ENCODE measurements at places on chromosomes 3 and 15.

DNA sequence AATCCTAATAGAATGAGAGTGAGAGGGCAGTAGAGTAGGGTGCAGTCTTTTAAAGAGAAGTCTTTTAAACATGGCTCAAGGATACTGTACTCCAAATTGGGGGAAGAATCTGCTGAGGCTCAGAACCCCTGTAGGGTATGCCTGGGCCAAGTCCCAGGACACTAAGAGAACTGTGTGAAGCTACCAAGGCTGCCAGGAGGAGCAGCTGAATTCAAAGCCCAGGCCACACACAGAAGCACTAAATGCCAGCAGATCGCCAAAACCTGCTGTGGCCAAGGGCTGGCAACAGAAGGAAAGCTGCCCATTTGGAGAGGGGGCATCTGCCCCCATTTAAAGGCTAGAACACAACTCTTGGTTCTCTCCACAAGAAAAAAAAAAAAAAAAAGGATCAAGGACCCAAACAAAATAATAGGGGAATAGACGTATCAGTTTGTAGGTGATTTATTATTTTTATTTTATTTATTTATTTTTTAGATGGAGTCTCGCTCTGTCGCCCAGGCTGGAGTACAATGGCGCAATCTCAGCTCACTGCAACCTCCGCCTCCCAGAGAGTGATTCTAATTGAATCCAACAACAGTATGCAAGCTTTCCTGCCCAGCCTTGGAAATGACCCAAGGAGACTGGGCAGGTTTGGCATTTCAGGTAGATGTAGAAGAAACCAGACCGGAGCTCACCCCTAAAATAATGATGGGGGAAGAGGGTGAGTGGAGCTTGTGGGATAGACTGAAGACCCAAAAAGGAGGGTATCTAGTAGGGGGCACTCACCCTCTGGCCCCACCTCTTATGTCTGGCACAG is 279.0 kb upstream of the WNT5A start:
- no peak for DNase-seq

DNA sequence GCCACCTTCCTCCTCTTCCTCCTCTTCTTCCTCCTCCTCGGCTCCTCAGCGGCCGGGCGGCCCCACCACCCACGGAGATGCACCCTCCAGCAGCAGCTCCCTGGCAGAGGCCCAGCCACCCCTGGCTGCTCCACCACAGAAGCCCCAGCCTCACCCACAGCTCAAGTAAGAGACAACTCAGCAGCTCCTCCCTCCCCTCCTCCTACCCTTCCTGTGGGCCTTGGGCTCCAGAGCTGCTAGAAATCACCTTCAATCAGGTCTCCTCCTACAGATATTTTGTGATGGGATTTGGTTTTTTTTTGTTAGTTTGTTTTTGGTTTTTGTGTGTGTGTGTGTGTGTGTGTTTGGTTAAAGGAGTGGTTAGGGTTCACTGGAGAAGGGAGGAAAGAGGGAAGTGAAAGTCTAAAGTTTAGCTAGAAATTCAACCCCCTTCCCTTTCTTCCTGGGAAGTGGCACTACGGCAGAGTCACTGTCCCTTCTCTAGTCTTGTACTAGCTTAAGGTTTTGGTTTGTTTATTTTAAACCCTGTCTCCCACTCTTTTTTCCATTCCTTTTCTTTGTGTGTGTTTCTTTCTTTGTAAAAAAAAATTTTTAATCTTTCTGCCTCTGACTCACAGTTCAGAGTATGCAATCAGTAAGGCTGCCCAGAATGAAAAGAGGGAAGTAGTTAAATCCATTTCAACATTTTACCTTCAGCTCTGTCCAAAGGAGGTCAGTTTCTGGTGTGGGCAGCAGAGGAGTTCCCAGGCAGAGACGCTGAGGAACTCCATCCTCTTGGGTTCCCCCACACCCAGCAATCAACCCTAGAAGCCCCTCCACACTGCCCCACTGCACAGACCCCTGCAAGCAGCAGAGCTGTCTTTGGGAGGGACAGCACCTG is 29.0 kb upstream of the TIMP4 start:
- DNase-seq, result peak; percentile 36

GRCh38 chr3:128145279-128145678 is 8.0 kb upstream of the EEFSEC start:
- no peak for DNase-seq

- peak; percentile 39 for DNase-seq
Observed at GRCh38 chr3:49248840-49249227, 28.2 kb downstream of the C3orf62 start.

DNA sequence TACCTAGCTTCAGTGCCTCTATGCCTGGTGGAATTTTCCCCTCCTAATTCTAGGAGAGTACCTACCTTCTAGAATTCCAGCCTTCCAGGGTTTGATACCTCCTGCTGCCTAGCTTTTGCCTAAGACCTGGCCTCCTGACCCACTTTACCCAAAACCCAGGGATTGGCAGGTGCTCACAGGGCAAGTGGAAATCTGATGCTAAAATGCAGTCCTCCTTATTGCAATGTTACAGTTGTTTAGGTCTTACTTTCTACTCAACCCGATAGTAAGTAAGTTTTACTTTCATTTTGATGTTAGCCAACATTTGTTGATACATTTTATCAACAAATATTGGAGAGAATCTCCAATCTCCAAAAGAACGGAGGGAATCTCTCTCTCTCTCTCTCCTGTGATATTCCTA is 275.9 kb downstream of the DOCK3 start:
- DNase-seq, result peak; percentile 19

GRCh38 chr3:182284793-182285192 is 508.5 kb upstream of the ATP11B start:
- no peak for DNase-seq

- DNase-seq, result no peak
Observed at GRCh38 chr3:186097663-186098451, 11.0 kb downstream of the ETV5 start.

- DNase-seq, result no peak
Observed at GRCh38 chr3:189344996-189345395, 173.2 kb downstream of the TPRG1 start.

- DNase-seq, result no peak
Observed at GRCh38 chr3:108826309-108827187, 4.0 kb downstream of the TRAT1 start.

- DNase-seq, result peak; percentile 67
Observed at GRCh38 chr3:141328286-141329166, 39.8 kb upstream of the ZBTB38 start.

GRCh38 chr15:71780115-71780976 is 30.0 kb upstream of the NR2E3 start:
- peak; percentile 80 for DNase-seq

DNA sequence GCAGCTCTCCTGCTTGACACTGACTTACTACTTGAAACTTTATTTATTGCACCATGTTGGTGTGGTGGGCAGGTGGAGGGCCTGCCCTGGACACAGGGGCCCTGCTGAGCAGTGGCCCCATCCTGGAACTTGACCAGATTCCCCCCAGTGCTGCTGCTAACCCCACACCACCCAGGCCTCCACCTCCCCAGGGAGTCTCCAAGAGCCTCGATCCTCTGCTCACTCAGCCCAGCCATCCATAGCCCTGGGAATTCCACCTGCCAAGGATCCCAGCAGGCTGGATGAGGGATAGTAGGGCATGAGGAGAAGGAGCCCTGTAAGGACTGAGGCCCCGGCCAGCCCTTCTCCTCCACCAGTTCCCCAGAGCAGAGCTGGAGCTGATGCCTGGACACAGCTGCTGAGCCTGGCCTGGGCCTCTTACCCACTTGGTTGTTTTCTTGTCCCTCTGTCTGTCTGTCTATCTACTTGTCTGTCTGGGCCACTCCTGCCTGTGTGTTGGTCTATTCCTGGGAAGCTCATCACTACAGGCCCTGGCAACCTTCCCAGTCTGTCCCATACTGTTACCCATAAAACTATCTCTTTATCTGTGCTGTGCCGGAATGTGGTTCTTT is 2.8 kb downstream of the CHAC1 start:
- no peak for DNase-seq

DNA sequence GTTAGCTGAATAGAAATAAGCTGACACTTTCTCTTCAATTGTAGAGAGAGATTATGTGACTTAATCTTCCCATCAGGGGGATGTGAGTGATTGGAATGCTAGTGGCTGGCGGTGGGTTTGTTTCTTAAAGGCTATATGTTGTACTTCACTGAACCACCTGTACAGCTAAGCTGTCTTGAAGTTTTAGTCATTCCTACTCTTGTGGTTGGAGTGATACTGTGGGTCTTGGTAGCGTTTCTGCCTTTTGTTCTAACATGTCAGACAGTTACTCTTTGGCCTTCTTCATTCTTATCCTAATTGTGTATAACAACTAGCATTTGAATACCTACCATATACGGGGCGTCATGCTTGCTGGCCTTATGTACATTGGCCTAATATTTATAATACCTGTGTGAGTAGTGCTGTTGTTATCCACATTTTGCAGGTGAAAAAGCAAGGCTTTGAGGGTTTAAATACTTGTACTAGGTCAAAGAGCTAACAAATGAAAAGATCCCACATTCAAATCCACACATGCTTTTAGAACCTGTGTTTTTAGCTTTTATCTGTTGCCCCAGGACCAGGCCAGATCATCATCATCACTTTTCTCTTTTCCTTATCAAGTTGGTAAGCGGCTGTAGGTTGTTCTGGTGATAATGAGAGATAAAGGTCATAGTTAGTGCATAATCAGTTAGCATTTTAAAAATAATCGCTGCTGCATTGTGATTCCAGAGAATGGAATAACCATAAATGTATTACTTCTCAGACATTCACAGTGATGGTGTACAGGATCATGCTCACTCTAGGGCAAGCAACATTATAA is 50.2 kb downstream of the AKAP13 start:
- peak; percentile 67 for DNase-seq

DNA sequence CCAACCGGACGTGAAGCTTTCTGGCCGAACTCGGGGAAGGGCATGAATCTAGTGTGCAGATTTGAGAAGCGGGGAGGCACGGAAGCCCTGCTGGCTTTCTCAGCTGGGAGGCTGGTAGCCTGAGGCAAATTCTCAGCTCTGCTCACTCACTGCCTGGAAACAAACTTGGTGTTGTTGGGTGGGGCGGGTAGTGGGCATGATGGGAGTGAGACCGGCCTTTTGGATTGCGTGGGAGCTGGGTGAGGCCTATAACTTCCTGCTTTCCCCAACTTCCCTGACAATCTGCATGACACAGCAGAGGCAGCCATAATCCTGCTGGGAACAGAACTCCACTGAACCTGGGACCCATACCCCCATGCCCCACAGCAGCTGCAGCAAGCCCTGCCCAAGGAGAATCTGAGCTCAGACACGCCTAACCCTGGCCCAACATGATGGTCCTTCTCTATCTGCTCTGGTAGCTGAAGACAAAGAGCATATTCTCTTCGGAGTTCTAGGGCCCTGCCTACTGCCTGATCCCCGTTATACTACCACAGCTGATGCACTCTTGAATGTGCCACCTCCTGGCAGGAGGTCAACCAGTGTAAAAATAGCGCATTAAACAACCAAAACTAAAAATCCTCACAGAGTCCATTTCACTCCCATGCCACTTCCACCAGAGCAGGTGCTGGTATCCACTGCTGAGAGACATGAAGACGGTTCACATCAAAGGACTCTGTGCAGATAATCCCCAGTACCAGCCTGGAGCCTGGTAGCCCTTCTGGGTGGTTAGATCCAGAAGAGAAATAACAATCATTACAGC is 44.7 kb downstream of the CEP70 start:
- DNase-seq, result no peak

DNA sequence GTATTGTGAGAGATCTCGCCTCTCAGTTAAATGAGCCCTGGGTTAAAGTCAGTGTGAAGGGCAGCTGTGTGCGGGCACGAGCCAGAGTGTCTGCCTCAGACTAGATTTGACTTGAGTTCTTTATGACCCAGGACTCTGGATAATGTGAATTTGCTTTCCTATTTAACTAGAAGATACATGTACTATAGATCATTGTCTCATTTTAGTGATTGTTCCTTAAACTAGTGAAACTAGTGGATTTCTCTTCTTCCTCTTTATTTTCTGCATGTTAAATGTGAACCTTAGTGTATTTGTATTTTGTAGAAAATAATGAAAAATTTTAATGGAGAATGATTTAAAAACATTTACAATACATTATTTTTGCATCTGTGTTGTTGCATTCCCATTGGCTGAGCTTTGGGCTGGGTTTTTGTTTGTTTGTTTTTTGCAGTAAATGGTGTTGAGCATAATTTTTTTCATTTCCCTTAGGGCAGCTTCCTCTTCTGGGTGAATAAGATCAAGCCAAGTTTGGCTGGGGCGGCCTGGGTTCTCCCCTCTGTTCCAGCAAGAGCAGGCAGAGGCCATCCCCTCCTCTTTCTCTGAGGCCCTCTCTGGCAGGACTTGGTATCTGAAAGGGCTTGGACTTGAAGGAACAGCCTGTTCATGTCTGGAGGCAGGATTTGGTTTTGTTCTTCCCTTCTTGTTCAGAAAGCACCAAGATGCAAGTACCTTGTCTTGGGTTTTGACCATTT is 15.0 kb downstream of the GCSAM start:
- DNase-seq, result no peak

DNA sequence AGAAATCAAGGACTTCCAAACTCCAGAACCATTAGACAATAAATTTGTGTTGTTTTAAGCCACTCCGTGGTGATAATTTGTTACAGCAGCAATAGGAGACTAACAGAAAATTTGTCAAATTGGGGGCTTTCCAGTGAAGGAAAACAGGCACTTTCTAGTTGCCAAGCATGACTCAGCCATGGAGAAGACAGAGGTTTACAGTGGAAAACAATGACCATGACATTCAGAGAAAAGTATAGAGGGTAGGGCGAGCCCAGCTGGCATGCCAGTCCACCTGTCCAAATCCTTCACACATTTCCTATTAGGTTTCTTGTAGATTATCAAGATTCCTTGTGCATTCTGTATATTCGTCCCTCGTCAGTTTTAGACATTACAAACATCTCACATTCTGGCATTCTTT is 24.9 kb downstream of the SLCO2A1 start:
- no peak for DNase-seq

- peak; percentile 12 for DNase-seq
Observed at GRCh38 chr3:28081533-28081947, 159.9 kb upstream of the CMC1 start.

- no peak for DNase-seq
Observed at GRCh38 chr3:69686056-69686455, 53.2 kb upstream of the MITF start.

DNA sequence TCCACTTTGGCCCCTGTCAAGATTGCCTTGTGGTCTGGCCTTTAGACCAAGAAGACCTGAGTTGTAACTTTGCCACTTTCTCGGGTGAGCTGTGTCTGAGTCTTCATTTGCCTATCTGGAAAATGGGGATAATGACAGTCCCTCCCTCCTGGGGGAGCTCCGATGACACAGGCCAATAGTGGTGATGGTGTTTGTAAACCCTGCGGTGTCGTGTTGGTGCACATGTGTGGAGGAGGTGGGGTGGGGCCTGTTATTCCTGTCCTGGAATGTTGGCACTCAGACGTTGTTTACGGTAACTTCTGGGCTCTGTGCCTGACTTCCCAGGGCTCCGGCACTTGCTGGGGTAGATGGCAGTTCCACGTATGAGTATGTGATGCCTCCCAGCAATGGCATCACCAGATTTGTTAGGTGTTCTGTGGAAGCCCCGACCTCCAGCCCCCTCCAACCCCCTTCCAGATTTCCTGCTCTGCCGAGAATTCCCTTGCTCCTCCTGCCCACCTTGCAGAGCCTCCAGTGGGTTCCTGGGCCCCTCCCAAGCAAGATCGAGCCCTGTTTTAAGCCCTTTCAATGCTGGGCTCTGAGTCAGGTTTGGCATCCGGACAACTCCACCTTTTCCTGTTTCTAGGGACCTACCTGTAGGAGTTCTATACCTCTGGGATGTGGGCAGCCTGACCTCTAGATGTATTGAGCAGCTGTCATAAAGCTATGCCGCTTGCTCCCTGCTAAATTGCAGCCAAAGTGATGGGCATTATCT is 31.4 kb downstream of the HRH1 start:
- DNase-seq, result no peak

Measured in GM20000 (cell line).